Dermis microvascular lymphatic vessel endothelial cell (primary cell): ENCODE measurements at places on chromosomes 2 and 18.

DNA sequence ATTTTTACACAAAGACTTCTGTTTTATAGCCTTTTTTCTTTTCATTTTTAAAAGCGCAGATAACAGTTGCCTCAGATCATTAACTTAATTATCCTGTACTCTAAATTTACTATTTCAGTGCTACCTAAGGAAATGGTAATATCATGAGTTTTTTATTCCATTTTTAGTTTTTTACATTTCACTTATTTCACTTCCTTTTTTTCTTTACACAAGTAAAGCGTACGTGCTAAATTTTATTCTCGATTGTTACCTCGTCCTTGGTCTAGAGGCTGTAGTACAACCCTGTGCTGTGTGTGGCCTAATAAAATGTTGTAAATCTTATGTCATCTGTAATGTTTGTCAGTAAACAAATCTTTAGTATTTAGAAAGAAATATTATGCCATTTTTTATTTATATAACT, 49.2 kb downstream of the CRIM1 start:
- DNase-seq: no peak

DNA sequence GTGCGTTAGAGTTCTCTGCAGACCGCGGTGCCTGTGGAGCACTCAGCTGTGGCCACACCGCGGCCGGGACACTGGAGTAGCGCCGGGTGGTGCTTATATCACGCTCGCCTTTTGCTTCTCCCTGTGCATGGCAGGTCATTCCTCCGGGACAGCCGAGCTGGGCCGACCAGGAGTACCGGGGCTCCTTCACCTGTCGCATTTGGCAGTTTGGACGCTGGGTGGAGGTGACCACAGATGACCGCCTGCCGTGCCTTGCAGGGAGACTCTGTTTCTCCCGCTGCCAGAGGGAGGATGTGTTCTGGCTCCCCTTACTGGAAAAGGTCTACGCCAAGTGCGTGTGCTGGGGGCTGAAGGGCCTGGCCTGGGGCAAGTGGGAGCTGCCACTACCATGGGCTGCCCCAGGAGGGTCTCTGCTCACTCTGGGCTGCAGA, 4.2 kb downstream of the CAPN10 start:
- DNase-seq: no peak

- DNase-seq: no peak
These were observed 37.5 kb downstream of the ARHGAP25 start for GRCh38 chr2:68772109-68772508.

- DNase-seq: no peak
These were observed 41.8 kb upstream of the KLF11 start for GRCh38 chr2:10001586-10001985.

GRCh38 chr2:15890124-15890754, 50.1 kb upstream of the MYCN start:
- no peak for DNase-seq

DNA sequence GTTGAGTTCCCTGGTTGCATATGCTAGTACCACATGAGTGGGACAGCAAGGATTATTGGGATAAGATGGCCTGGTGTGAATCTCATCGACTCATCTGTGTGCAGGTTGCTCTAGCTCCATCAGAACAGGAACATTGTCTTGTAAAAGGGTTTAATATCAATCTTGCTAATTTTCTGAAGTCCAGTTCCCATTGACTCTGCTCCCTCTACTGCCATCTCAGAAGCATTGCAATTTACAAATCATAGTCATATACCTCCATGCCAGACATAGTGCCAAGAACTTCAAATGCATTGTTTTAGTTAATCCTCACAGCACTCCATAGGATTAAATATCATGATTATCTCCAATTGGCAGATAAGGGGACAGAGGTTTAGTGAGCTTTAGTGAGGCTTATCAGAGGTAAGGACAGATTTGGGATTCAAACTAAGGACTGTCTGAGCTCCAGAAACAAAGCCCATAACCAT, 4.8 kb upstream of the STAT4 start:
- DNase-seq: peak; percentile 73

DNA sequence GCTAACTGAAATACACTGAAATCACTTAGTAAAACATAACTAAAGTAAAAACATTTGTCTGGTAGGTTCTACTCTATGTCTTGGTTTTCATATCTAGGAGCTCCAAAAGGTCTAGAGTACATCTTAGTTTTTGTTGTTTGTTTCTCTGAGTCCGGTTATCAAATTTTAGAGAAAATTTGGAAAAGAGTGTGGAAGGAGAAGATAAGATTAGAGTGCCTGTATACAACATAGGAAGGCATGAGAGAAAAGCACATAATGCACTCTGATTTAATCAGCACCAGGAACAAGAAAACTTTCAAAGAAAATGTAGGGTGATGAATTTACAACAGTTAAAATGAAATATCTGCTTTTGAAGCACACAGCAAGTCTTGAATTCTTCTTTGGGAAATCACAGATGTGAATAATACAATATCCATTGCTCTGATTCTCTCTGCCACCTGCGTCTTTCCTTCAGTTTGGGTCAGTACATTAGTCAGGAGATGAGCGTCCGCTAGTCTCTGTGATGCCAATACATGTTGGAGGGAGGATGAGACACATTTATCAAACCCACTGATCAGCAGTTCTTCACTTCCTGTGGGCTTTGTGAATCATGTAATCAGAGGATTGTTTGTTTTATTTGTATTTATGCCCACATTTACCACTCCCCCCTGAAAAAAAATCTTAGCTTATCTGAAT, 477.8 kb upstream of the GCFC2 start:
- DNase-seq: no peak

GRCh38 chr2:170886386-170886785, 42.7 kb upstream of the GORASP2 start:
- no peak for DNase-seq

GRCh38 chr2:43325107-43325811, 98.9 kb upstream of the ZFP36L2 start:
- no peak for DNase-seq

DNA sequence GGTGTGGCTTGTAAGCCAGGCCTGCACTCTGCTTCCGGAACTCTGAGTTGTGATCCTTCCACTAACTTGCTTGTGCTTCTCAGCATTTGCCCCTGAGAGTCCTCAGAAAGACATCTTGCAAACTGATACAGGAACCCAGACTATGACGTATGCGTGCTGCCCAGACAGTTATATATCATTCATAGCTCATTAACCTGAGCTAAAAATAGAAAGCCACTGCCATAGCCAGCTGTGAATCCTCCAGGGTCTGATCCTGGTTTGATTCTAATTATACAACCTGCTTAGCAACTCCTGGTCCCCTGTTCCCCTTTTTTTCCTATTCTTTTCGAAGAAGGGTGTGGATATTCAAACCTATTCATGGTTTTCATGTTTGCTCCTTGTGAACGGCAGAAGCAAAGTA, 63.7 kb downstream of the MARCHF4 start:
- no peak for DNase-seq

- no peak for DNase-seq
These were observed 290.8 kb downstream of the CCDC85A start for GRCh38 chr2:56474412-56475158.
